ENCODE measurements at places on chromosomes 6 and 20.

GRCh38 chr6:95686272-95686671, 108.9 kb downstream of the MANEA start:
- no peak for DNase-seq

- DNase-seq, result no peak
These were observed 31.0 kb downstream of the IRF4 start for GRCh38 chr6:422433-423054.

DNA sequence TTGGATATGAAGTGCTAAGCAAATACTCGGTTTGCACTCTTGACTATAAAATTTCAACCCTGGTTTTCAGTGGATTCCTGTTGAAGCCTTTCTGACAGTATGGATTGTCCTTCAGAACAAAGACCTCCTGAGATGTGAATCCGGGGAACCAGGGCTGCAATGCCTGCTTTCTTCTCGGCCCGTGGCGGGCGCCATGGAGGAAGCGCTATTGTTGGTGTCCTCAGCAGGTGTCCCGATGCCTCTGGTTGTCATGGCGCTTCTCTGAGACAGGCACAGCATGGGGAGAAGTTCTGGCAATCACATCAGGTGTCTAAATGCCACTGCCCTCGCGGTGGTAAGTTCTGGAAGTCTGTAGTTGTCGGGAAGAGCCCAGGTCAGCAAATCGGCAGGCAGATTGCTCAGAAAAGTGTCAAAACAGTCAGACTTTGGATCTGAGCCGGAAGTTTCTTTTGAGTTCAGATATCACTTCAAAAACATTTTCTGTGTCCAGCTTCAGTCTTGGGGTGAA, 188.5 kb downstream of the CDH4 start:
- DNase-seq, result no peak

GRCh38 chr6:50848989-50849795, 30.5 kb downstream of the TFAP2B start:
- no peak for DNase-seq

GRCh38 chr6:44446626-44447300, 59.3 kb downstream of the CDC5L start:
- DNase-seq, result no peak

GRCh38 chr6:90080876-90081481, 186.7 kb downstream of the GJA10 start:
- DNase-seq, result no peak

All from stimulated activated CD4-positive, alpha-beta T cell treated with anti-CD3 and anti-CD28 coated beads, Interleukin-1b, Interleukin-23, amount 100 ng/mL, for 1 hour (primary cell).